Glomerular endothelial cell (primary cell): ENCODE measurements at places on chromosomes 11 and 22. TPM values are rescaled to one million over a fixed set of nuclear protein-coding genes. Genes with fewer than 3 reads are reported as not detected.

Gene CTSF
- 55.9 and 71.9 TPM in 2 replicates for total RNA-seq

Gene CHRM4
- total RNA-seq: 0.12 TPM in 1 of 2 replicates, not detected in the other

Gene ZNF408
- total RNA-seq: 12.4 and 13.8 TPM in 2 replicates

Gene F2
- 0.19 TPM in 1 of 2 replicates, not detected in the other for total RNA-seq

Gene HOATZ
- not detected in 2 replicates for total RNA-seq

Gene INPPL1
- total RNA-seq: 77.3 and 111 TPM in 2 replicates

- no peak for DNase-seq
Measured at GRCh38 chr22:37390075-37390474, 37.2 kb downstream of the ELFN2 start.

- DNase-seq: no peak
Measured at GRCh38 chr11:83540728-83541127, 254.6 kb upstream of the CCDC90B start.

DNA sequence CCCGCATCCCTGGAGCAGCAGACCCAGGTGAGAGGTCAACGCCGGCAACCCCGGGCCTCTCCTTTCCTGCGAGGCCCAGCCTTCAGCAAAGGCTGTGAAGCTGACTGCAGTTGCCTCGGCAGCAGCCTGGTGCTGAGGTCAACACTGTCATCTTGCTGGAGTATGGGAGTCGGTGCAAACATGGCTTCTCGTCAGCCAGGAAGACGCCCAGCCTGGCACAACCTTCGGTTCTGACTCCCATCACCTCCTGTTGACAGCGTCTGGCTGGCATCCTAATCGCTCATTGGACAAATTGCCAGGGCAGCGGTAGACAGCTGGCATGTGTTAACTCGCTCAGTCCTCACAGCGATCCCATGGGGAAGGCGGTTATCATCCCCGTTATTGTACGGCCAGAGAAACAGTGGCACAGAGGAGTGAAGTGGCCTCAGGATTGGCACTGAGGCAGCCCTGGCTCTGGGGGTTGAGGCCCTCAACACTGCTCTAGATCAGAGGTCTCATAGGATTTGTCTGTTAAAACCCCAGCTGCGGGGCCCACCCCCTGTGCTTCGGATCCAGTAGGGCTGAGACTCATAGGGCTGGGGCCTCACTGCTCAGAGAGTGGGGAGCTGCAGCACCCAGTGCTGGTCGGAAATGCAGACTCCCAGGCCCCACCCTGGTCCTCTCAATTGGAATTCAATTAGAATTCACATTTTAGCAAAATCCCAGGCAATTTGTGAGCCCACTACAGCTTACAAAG is 39.3 kb upstream of the TP53I11 start:
- DNase-seq: no peak

GRCh38 chr11:92922731-92923130 is 46.7 kb upstream of the MTNR1B start:
- no peak for DNase-seq

DNA sequence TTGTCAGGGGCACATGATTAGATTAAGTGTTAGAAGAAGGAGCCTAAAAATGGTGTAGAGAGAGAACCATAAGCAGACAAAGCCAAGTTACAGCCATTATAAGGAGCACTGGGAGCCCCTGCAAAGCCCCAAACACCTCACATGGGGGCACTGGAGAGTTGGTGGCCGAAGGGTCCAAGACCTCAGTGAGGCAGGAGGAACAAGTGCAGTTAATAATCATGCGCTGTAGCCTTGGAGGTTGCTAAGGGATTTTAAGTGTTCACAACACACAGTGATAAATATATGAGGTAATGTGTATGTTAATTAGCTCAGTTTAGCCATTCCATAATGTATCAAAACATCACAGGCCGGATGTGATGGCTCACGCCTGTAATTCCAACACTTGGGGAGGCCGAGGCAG is 54.4 kb upstream of the JAM3 start:
- DNase-seq: no peak

DNA sequence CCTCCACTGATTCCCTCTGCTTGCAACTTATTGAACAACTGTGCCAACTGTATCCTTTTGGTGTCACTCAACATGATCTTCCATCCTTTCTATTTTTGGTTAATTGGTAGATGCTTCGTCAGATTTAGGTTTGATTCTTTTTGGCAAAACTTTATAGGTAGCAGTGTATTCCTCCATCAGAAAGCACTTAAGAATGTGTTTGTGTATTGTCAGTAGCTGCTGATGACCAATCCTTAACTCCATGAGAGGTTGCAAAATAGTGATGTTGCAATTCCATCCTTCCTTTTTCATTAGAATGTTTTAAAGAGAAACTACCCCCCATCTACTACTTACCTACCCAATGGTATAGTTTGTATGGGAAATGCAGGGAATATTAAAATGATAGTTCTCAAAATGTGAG is 22.1 kb downstream of the FAM76B start:
- no peak for DNase-seq

DNA sequence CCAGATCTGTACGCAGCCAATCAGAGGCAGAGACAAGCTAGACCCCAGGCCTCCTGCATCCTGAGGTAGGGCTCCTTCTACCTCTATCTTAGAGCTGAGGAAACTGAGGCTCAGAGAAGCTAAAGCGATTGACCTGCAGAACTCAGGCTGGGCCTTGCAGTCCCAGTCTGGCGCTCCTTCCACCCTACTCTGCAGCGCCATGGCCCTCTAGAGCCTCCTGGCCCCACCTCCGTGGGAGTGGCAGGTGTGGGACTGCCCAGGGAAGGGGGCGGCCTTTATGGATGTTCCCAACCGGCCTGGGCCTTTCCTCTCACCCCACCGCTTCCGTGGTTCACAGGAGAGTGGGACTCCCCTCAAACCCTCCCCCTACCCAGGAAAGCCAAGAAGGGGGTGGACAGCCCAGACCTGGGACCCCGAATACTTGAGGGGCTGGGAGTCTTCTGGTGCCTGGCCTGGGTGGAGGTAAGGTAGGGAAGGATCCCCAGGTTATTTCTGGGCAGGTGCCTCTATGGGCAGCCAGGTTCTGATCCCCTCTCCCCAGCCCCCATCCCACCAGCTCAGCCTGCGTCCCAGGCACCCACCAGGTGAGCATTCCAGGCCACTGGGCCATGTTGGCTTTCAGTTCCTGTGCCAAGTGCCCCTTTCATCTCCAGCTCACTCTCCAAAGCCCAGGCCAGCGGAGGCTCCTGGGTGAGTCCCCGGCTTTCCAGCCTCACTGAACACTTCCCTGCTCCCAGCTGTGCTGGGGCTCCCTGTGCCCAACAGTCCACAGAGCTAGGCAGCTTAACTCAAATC is 3.0 kb downstream of the WNT11 start:
- no peak for DNase-seq

GRCh38 chr11:74278721-74279161 is 32.7 kb downstream of the P4HA3 start:
- no peak for DNase-seq

- no peak for DNase-seq
Measured at GRCh38 chr11:116329354-116330090, 443.3 kb downstream of the BUD13 start.

DNA sequence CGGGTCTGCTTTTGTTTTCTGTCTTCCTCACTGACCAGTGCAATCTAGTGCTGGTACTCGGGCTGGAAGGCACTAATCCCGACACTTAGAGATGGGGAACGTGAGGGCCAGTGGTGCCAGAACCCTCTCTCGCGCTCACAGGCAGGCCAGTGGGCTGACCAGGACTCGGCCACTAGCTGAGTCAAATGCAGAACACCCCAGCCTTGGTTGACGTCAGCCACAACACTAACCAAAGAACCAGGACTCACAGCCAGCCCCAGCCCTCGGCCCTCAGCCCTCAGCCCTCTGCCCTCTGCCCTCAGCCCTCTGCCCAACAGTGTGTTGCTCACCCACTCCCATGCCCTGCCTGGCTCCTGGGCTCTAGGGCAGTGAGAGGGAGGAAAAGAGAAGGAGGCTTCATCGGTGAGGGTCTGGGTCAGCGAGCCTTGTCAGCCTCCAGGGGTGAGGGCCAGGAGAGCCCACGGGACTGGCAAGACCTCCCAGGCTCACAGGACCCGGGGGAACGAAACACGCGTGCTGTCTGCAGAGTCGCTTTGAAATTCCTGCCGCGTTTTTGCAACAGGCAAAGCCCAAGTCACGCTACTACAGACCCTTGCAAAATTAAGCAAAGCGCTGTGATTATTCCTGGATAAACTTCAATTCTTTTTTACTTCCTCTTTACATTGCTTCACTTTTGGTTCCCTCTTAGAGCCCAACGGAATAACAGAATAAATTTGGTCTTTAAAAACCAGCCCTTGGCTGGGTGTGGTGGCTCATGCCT is 27.5 kb downstream of the KIAA0930 start:
- DNase-seq: no peak

GRCh38 chr11:134665188-134665535 is 253.1 kb upstream of the B3GAT1 start:
- DNase-seq: no peak

DNA sequence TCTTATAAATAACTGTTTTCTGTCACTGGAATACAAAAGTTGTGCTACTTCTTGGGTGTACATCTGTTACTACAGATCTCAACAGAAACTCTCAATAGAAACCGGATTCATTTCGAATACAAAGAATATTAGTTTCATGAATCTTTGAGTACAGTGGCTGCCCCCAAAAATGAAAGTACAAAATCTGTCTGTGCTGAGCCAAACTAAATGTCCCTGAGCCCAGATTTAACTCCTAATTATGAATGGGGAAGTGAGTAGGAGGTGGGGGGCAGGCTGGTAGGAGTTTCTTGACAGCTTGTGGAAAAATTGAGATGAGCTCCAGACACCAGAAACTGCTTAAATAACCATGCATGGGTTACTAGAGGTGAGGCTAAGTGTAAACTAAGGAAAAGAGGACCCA is 41.6 kb downstream of the PITPNB start:
- no peak for DNase-seq
